ENCODE measurements at places on chromosomes 1 and 21.
A peak's percentile ranks its signal among the peaks of the same experiment; 100 is the strongest.

GRCh38 chr1:15573477-15573876, 11.4 kb downstream of the AGMAT start:
- DNase-seq = no peak

- no peak for DNase-seq
Measured at GRCh38 chr1:46490656-46491442, 1.2 kb downstream of the DMBX1 start.

- DNase-seq = no peak
Measured at GRCh38 chr1:42844592-42845140, 1.7 kb upstream of the ZNF691 start.

DNA sequence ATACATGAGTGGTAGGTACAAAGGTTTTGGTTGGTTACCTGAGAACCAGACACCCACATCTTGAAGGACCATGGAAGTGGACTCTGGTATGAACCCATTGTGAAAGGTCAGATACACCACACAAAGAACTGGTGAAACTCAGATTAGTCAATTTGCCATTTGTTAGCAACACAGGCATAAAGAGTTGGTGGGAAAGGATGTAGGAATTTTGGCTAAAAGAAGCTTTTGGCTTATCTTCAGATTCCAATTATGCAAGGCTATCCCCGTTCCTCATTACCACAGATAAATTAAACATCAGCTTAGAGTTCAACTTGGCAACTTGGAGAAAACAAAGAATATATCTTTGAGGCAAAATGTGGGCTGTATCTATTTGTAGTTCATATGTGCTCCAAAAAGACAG, 87.0 kb upstream of the IRF2BP2 start:
- no peak for DNase-seq

DNA sequence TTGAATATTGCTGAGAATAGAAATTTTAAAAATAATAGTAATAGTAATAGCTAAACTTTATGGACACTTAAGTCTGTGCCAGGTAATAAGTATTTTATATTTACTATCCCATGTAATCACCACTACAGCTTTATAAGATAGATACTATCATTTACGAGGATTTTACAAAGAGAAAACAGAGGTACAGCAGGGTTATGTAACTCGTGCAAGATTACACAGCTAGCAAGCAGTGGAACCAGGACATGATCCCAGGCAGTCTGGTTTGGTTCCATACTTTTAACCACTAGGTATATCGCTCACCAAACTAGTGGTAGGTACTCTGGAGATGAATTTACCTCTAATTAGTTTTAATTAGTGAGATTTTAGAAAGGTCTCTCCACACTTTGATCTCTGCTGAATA, 42.5 kb downstream of the SPAG17 start:
- DNase-seq = no peak

DNA sequence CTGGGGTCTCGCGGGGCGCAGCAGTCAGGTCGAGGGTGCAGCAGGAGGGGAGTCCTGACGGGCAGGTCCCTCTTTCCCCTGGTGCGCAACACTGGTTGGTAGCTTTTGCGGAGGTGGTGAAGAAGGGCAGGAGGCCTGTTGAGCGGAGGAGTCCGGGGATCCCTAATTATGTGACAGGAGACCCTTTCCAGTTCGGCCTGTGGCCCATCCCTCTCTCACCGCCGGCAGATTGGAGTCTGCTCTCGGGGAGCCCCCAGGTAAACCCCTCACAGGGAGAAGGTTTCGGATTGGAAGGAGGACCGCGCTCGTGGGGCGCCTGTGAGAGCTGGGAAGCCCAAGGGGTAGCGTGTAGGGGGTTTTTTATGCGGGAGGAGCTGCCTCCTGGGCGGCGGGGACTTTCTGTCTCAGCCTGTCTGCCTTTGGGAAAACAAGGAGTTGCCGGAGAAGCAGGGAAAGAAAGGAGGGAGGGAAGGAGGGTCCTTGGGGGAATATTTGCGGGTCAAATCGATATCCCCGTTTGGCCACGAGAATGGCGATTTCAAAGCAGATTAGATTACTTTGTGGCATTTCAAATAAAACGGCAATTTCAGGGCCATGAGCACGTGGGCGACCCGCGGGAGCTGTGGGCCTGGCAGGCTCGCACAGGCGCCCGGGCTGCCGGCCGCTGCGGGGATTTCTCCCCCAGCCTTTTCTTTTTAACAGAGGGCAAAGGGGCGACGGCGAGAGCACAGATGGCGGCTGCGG, 9.5 kb downstream of the SIM2 start:
- no peak for DNase-seq

- no peak for DNase-seq
Measured at GRCh38 chr1:21472861-21473260, 32.9 kb downstream of the NBPF3 start.

- DNase-seq = no peak
Measured at GRCh38 chr1:1630965-1631781, 800 bp upstream of the MMP23B start.

GRCh38 chr1:19349999-19350398, 37.9 kb downstream of the SLC66A1 start:
- DNase-seq = no peak

GRCh38 chr1:197618061-197618460, 157.2 kb downstream of the DENND1B start:
- peak; percentile 94 for DNase-seq

DNA sequence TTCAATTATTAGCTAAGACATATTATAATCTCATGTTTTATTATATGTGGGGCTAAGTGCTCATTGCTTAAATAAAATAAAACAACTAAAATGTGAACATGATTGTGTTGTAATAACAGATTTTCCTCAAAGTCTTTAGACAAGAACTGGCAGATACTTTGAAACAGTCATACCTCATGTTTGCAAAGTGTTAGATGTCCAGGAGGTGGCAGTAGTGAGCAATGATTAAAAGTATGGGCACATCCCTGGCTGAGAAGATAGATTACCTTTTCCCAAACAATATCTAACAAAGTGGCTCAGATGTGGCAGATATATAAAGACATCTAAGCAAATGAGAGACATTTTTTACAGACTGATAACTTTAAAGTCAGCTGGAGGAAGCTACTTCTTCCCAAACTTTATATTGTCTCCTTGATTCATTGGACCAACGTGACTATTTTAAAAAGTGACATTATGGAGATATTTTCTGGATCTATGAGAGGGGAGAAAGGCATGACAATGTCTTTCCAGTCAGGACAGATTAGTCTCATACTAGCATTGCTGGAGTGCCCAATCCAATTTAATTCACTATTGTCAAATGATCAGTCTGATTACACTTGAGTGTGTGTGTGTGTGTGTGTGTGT, 269.8 kb downstream of the S1PR1 start:
- peak; percentile 54 for DNase-seq

- no peak for DNase-seq
Measured at GRCh38 chr1:107936498-107937481, 28.2 kb downstream of the VAV3 start.

- DNase-seq = no peak
Measured at GRCh38 chr1:26750428-26750827, 37.3 kb upstream of the PIGV start.

Measured in NCI-H1105 treated with DMSO at 0.1 percent for 48 hours (cell line).